Karpas-422 (cell line): ENCODE measurements at places on chromosomes 3 and 15. TPM values are rescaled to one million over a fixed set of nuclear protein-coding genes. Genes with fewer than 3 reads are reported as not detected.
A peak's percentile ranks its signal among the peaks of the same experiment; 100 is the strongest.

GRCh38 chr3:50978991-50979667 is 304.4 kb downstream of the DOCK3 start:
- H3K4me1 ChIP-seq: no peaks in the 10 kb centered on the region
- no peak overlapping the region for H3K4me3 ChIP-seq
- no peak for DNase-seq
- H3K27ac ChIP-seq: no peak overlapping the region
- H3K27me3 ChIP-seq: no peaks in the 10 kb centered on the region

DNA sequence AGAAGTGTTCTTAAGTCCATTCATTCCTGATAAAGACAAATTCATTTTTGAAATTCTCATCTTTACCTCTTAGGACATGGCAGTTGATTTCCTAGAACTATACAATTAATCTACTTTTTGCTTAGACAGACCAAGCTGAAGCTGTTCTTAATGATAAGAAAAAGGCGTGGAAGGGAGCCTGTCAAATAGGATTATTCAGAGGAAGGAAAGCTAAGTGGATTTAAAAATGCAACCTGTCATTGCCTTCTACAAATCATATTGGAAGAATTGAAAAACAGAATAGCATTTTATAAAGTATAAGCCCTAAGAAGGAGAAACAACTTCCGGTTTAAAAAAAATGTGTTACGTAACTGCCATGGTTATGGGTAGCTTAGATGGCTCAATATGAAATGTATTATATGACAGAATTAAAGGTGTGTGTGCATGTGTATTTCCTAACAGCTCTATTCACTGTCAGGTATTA is 81.2 kb upstream of the RAP2B start:
- H3K36me3 ChIP-seq: no peaks in the 10 kb centered on the region
- H3K27ac ChIP-seq: no peak overlapping the region
- no peaks in the 10 kb centered on the region for H3K27me3 ChIP-seq
- DNase-seq: no peak
- no peaks in the 10 kb centered on the region for H3K4me1 ChIP-seq

GRCh38 chr15:51699373-51699772 is 18.1 kb downstream of the SCG3 start:
- no peaks in the 10 kb centered on the region for H3K36me3 ChIP-seq
- H3K27me3 ChIP-seq: no peaks in the 10 kb centered on the region
- H3K27ac ChIP-seq: no peak overlapping the region
- H3K4me3 ChIP-seq: no peak overlapping the region
- no peaks in the 10 kb centered on the region for H3K4me1 ChIP-seq

FBXO40 gene
- total RNA-seq: not detected in 2 replicates

DNA sequence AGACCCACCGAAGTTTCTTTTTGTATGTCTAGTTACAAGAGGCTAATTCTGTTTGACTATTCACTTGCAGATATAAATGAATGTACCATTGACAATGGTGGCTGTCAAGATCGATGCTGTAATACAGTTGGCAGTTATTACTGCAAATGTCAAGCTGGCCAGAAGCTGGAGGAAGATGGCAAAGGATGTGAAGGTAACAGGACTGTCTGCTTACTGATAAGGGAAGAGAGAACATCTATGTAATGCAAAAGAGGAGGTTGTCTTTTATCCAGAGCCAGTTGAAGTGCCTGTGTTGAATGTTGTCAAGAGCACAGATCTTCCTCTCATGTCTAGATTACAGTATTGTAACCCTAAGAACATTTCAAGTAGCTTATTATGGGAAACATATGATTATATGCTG is 549.5 kb upstream of the GOLIM4 start:
- H3K27me3 ChIP-seq: no peaks in the 10 kb centered on the region
- H3K4me3 ChIP-seq: no peak overlapping the region
- DNase-seq: no peak
- no peaks in the 10 kb centered on the region for H3K4me1 ChIP-seq
- H3K36me3 ChIP-seq: no peaks in the 10 kb centered on the region

DNA sequence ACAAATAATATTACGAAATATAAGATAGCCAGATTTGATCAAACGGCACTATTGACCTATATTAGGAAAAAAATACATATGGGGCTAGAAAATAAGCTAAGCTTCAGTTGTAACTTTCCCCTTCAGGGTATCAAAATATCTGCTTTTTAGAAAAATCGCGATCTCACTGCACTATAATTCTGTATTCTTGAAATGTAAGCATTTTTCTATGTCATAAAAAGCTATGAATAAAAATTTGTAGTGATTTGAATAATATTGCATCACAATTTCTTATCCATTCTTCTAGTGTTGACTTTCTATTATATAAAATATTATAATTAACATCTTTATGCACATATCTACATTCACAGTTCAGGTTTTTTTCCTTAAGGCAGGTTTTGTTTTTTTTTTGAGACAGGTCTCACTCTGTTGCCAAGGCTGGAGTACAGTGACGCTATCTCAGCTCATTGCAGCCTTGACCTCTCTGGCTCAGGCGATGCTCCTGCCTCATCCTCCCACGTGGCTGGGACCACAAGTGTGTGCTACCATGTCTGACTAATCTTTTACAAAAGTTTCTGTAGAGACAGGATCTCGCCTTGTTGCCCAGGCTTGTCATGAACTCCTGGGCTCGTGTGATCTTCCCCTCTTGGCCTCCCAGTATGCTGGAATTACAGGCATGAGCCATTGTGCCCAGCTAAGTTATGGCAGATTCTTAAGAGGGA is 21.6 kb downstream of the EMC4 start:
- no peaks in the 10 kb centered on the region for H3K36me3 ChIP-seq
- no peak overlapping the region for H3K27ac ChIP-seq
- H3K4me1 ChIP-seq: no peaks in the 10 kb centered on the region
- no peak overlapping the region for H3K4me3 ChIP-seq
- DNase-seq: no peak
- no peaks in the 10 kb centered on the region; the same call in 1 of the 2 replicates for H3K27me3 ChIP-seq

DNA sequence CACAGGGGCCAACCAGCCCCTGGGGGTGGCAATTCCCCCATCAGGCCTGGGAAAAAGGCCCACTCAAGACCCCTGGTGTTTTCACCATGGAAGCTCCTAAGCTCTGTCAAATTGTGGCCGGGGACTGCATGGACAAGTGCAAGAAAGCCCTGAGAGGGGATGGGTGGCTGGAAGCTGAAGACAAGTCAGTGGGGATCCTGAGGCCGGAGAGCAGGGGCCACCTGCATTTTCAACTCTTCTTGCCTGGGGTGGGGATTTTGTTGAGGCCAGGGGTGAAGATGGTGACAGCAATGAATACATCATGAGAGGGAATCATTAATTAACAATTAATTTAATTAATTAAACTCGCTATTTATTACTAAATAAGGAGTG is 33.9 kb downstream of the FEM1B start:
- H3K4me3 ChIP-seq: no peak overlapping the region
- H3K27me3 ChIP-seq: no peaks in the 10 kb centered on the region
- DNase-seq: no peak
- H3K4me1 ChIP-seq: peaks cover 2% of the 10 kb centered on the region
- H3K36me3 ChIP-seq: no peaks in the 10 kb centered on the region

KNG1 gene
- total RNA-seq: not detected in 2 replicates

- H3K27me3 ChIP-seq: no peaks in the 10 kb centered on the region
- H3K36me3 ChIP-seq: no peaks in the 10 kb centered on the region
- no peak overlapping the region for H3K4me3 ChIP-seq
- H3K4me1 ChIP-seq: peaks cover 3% of the 10 kb centered on the region
- DNase-seq: no peak
Measured at GRCh38 chr3:13198264-13198879, 125.1 kb upstream of the IQSEC1 start.

GRCh38 chr15:75203908-75204263 is 2.2 kb downstream of the C15orf39 start:
- H3K36me3 ChIP-seq: peaks cover 12% of the 10 kb centered on the region; the same call in 1 of the 2 replicates
- peak overlapping the region; percentile 84 for H3K4me3 ChIP-seq
- H3K27ac ChIP-seq: peak overlapping the region; percentile 69
- no peak for DNase-seq

GRCh38 chr15:99844150-99844549 is 110.9 kb upstream of the LYSMD4 start:
- H3K4me3 ChIP-seq: no peak overlapping the region
- H3K36me3 ChIP-seq: no peaks in the 10 kb centered on the region
- no peaks in the 10 kb centered on the region for H3K4me1 ChIP-seq
- DNase-seq: peak; percentile 29
- H3K27ac ChIP-seq: no peak overlapping the region

- H3K4me3 ChIP-seq: no peak overlapping the region
- no peaks in the 10 kb centered on the region for H3K27me3 ChIP-seq
- no peaks in the 10 kb centered on the region for H3K4me1 ChIP-seq
Measured at GRCh38 chr15:74053941-74054529, 28.3 kb downstream of the GOLGA6A start.

- H3K27ac ChIP-seq: no peak overlapping the region
- H3K27me3 ChIP-seq: no peaks in the 10 kb centered on the region
- H3K4me3 ChIP-seq: no peak overlapping the region
- peaks cover 3% of the 10 kb centered on the region; the same call in 1 of the 2 replicates for H3K4me1 ChIP-seq
Measured at GRCh38 chr15:57253500-57253899, 122.8 kb upstream of the CGNL1 start.

DNA sequence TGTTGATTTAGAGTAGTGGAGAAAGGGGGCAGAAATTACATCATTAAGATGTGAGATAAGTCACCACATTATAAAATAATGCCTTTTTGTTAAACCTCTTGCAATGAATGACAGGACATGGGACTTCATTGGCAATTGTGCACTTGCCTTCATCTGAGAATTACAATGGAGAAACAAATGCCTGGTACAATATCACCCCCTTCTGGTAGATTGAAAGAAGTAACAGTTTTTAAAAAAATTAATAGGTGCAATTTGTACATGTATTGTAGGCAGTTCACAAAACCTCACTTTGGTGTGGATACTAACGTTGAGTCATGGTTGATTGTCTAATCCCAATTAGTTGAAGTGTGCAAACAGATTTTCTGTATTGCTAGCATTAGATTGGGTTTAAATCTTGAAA is 4.6 kb upstream of the P2RY14 start:
- no peak overlapping the region for H3K27ac ChIP-seq
- no peak overlapping the region for H3K4me3 ChIP-seq
- DNase-seq: peak; percentile 74
- H3K36me3 ChIP-seq: no peaks in the 10 kb centered on the region
- H3K27me3 ChIP-seq: no peaks in the 10 kb centered on the region

DNA sequence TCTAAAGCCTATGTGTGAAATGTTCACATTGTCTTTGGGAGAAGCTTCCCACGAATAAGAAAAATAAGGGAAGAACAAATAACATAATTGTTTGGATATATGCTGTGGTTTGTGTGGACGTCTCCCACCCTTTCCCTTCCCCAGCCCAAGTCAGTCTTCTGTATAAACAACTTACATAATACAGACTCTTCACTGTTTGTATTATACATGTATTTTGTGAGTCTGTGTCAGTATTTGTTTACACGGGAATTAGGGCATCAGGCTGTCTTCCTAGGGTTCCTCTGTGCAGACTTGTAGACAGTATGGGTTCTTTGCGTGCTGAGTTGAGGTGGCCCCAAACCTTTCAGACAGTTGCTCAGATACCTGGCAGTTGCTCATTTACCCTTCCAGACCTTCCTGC is 103.4 kb downstream of the IGF1R start:
- H3K4me3 ChIP-seq: no peak overlapping the region
- H3K36me3 ChIP-seq: no peaks in the 10 kb centered on the region
- H3K27me3 ChIP-seq: no peaks in the 10 kb centered on the region
- H3K4me1 ChIP-seq: no peaks in the 10 kb centered on the region

NLGN1 gene
- not detected in 2 replicates for total RNA-seq

CCDC39 gene
- not detected in 2 replicates for total RNA-seq

DNA sequence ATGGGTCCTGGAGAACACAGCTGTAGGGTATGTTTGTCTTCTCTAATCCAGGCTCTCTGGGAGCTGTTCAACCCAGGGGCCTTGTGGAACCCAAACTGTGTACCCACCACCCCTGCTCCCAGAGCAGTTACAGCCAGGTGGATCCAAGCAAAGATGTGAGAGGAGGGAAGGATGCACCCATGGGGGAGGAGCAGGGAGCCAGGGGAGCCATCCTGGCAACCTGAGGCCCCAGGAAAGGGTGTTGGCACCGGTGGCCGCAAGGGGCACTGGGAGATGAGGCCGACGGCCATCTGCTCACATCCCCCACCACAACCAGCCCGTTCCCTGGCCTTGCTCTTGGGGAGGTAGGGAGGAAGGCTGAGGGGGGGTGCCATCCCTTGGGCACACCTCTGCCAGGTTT is 43.2 kb downstream of the CMTM6 start:
- peaks cover 48% of the 10 kb centered on the region for H3K4me1 ChIP-seq
- no peak overlapping the region for H3K4me3 ChIP-seq
- no peak for DNase-seq
- H3K27me3 ChIP-seq: no peaks in the 10 kb centered on the region
- H3K27ac ChIP-seq: peak overlapping the region; percentile 80

DNA sequence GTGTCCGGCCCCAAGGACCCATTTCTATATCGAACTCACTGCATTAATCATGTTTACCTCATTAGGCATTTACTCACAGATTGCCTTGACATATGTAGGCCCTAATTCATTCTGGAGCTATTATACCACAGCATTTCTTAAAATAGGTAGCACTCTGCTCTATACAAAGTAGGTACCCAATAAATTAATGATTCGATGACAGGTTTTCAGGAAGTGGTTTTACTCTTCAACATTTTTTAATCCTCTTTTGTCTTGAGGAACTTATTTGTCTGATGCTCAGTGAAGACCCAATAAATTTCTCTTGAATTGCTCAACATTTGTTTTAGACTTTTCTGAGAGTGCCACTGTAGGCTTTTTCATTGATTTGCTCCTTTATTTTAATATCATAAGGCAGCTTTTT is 12.1 kb downstream of the TGFBR2 start:
- DNase-seq: no peak
- H3K27ac ChIP-seq: no peak overlapping the region
- no peaks in the 10 kb centered on the region for H3K4me1 ChIP-seq
- H3K27me3 ChIP-seq: no peaks in the 10 kb centered on the region
- H3K4me3 ChIP-seq: no peak overlapping the region

DNA sequence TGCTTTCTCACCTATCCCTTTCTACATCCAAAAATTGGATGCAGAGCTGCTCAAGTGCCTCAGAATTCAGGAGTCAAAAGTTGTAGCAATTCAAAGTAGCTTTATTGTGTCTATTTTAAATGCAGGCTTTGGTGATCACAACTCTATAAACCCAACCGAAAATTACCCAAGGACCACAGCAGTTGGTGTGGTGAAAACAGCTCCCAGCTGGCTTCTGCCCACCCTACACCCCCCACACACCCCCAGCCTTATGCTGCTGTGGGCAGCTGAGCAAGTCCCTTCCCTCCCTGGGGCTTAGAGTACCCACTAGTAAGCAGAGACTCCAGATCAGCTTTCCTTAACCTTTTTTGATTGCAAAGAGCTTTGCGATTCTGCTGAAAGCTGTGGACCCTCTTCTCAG is 5.8 kb upstream of the HES1 start:
- no peak for DNase-seq
- peaks cover 4% of the 10 kb centered on the region; the same call in 1 of the 2 replicates for H3K27me3 ChIP-seq
- H3K36me3 ChIP-seq: peaks cover 17% of the 10 kb centered on the region; the same call in 1 of the 2 replicates
- no peak overlapping the region for H3K4me3 ChIP-seq
- no peak overlapping the region for H3K27ac ChIP-seq
